Bronchial epithelial cell (primary cell): ENCODE measurements at places on chromosomes 11 and 22.
A peak's percentile ranks its signal among the peaks of the same experiment; 100 is the strongest.

GRCh38 chr11:120168960-120169681, 31.2 kb upstream of the TRIM29 start:
- DNase-seq = peak; percentile 65

DNA sequence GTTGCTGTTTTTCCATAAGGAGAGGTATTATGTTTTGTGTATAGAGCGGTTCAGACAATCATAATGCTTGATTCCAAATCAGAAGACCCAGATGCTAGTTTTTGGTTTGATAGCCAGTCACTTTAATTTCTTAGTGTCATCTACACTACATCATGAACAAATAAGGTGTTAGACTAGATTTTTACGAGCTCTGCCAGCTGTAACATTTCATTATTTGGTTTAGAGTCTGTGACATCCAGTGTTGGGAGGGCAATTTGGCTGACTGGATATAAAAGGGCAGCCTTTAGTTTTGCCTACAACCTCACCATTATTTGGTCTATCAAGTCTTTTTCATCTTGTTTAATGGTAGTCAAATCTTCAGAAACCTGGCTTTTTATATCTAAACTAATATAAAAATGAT, 30.2 kb upstream of the FBXO3 start:
- DNase-seq = no peak

DNA sequence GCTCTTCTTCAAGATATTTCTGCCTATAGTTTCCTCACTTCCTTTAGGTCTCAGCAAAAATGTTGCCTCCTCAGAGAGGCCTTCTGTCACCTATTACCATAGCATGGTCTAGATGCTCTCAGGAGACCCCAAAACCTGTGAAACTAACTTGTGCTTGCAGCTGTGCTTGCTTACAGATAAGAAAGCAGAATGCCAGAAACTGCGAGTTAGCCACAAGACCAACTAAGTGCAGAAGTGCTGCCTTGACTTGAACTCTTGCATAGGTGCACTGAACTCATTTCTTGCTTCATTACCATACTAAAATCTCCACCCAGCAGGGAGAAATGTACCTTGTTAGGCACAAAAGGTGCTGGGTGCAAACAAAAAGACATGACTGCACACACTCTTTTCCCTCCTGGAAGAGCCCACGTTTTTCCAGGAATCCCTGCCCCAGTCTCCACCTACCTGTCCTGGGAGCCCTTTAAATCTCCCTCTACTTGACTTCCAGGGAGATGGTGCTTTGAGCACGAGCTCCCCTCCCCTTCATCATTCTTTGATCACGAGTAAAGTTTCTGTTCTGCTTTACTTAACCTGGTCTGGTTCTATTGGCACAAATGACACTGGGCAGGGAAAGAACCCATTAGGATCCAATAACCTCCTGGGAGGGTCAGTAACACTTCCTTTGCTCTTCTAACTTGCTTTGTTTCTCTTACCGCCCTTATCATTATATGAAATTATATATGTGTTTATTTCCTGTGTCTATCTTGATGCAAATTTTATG, 137.7 kb upstream of the DDI1 start:
- DNase-seq = no peak

GRCh38 chr11:19975414-19975990, 184.8 kb downstream of the DBX1 start:
- DNase-seq = no peak

- no peak for DNase-seq
Measured at GRCh38 chr11:79321263-79321662, 119.6 kb downstream of the TENM4 start.
